ENCODE measurements at places on chromosomes 13 and 19.

- DNase-seq: no peak
These were observed 46.8 kb upstream of the FARP1 start for GRCh38 chr13:98096059-98096458.

DNA sequence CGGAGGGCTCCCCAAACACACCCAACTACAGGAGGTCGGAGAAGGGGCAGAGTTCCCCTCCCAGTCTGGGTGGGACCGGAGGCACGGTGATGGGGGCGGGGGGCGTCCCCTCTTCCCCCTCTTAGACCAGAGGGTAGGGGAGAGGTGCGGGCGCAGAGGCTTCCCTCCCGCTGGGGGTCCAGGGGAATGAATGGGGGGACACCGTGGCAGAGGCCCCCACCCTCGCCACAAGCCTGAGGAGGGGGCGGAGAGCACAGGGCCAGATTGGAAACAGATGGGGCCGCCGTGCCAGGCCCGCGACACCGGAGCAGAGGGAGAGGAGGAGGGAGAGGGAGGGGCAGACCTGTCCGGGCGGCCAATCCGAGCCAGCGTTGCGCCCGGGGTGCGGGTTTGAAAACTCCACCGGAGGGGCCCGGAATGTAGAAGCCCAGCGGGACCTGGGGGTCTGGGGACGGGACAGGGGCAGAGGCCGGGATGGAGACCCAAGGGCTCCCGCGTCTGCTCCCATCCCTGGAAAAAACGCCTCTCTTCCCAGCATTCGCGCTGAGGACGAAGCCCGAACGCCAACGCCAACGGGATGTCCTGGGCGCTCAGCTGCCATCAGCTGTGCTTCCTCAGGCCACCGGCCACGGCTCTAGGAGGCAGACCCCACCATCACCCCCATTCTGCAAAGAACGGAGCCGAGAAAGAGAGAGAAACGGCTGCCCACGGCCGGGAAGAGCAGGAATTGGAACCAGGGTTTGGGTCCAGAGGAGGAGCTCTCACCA lies 46.8 kb downstream of the PTPRS start:
- DNase-seq: no peak

GRCh38 chr19:7504684-7505083 lies 11.2 kb upstream of the ZNF358 start:
- DNase-seq: peak; percentile 64

DNA sequence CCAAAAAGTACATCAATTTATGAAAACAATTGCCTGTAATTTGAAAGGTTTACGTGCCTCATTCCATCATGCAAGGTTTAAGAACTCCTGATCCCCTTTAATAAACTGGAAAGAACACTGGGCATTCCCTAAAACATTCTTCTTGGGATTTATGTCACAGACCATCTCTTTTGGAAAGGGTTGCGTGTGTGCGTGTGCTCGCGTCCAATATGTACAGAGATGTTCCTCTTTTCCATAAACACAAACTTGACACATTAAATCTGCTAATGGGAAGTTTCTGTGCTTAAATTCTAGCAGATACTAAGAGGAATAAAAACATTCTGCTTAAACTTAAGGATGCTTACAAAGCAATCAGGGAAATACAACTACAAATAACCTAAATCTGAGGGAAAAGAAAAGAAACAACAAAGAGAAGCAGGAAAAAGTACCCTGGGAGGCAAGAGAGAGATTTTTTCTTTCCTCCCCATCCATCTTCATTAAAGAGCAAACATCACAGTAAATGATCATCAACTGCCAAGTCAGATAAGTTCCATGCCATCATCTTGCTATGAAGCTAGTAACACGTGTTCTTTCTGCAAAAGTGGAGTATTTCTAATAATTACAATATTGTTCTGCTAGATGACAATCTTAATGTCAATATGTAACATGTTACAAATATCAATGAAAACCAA lies 83.7 kb downstream of the STK24 start:
- no peak for DNase-seq

GRCh38 chr13:110520431-110521295 lies 40.9 kb downstream of the RAB20 start:
- no peak for DNase-seq

- DNase-seq: peak; percentile 65
These were observed 788 bp upstream of the RTBDN start for GRCh38 chr19:12834976-12835757.

DNA sequence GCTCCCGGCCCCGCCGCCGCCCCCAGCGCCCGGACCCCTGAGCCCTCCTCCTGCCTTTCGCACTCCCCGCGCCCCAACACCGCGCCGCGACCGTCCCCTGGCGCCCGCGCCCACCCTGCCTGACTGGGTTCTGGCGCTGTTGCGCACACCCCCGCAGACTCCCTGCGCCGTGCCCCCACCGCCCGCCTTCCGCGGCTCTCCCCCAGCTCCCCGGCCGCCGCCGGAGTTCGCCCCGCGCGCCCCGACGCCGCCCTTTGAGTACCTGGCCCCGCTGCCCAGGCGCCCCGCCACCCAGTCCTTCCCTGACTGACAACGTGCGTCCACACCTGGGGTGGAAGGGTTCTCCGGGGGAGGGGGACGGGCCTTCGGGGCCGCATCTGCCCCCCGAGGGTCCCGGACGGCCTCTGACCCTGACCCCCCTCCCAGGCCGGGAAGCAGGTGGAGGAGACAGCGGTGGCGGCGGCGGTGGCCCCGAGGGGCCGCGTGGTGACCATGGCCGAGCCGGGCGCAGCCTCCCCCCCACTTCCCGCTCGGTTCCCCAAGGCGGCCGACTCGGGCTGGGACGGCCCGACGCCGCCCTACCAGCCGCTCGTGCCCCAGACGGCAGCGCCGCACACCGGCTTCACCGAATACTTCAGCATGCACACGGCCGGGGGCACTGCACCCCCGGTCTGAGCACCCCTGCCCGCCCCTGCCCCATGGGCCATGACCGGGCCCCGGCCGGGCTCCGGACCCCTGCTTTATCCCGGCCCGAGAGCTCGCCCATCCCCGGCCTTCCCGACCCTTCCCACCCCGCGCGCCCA lies 1.4 kb upstream of the MEGF8 start:
- no peak for DNase-seq

- DNase-seq: no peak
These were observed 33.6 kb downstream of the ZNF383 start for GRCh38 chr19:37251308-37252229.

Measured in hematopoietic multipotent progenitor cell treated with erythropoietin and hydrocortisone succinate and interleukin-3 and kit ligand, for 15 days (in vitro differentiated cells).